ENCODE measurements at places on chromosomes 7 and 10.

- no peak for DNase-seq
Measured at GRCh38 chr10:8778713-8779112, 724.2 kb downstream of the GATA3 start.

DNA sequence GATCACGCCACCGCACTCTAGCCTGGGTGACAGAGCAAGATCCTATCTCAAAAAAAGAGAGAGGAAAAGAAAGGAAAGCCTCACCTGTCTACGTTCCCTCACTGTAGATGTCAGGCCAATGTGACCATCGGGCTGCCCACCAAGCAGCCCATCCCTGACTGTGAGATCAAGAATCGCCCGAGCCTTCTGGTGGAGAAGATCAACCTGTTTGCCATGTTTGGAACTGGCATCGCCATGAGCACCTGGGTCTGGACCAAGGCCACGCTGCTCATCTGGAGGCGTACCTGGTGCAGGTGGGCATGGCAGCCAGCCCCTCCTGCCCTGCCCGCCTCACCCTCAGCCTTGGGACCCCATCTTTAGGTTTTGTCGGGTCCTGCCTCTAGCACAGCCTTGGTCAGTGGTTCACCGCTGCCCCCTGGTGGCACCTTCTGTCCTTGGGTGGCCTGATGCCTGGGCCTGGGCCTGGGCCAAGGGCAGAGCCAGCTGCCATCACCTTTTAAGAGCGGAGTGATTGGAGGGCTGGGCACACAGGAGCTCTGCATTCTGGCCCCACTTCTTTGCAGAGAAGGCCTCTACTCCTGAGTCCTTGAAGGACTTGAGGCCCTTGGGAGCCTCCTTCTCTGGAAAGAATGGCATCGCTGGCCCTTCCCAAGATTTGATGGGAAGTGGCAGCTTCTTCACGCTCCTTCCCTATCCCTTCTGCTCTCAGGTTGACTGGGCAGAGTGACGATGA, 14.4 kb upstream of the AHCYL2 start:
- DNase-seq, result no peak

- DNase-seq, result no peak
Measured at GRCh38 chr7:3464900-3465622, 164.0 kb downstream of the SDK1 start.

GRCh38 chr7:136122026-136122425, 144.9 kb upstream of the MTPN start:
- no peak for DNase-seq

- DNase-seq, result peak; percentile 12
Measured at GRCh38 chr10:124319926-124320391, 98.8 kb downstream of the OAT start.

GRCh38 chr10:14782691-14783363, 8.1 kb upstream of the FAM107B start:
- DNase-seq, result no peak

- no peak for DNase-seq
Measured at GRCh38 chr10:70514591-70514990, 36.0 kb downstream of the PALD1 start.

DNA sequence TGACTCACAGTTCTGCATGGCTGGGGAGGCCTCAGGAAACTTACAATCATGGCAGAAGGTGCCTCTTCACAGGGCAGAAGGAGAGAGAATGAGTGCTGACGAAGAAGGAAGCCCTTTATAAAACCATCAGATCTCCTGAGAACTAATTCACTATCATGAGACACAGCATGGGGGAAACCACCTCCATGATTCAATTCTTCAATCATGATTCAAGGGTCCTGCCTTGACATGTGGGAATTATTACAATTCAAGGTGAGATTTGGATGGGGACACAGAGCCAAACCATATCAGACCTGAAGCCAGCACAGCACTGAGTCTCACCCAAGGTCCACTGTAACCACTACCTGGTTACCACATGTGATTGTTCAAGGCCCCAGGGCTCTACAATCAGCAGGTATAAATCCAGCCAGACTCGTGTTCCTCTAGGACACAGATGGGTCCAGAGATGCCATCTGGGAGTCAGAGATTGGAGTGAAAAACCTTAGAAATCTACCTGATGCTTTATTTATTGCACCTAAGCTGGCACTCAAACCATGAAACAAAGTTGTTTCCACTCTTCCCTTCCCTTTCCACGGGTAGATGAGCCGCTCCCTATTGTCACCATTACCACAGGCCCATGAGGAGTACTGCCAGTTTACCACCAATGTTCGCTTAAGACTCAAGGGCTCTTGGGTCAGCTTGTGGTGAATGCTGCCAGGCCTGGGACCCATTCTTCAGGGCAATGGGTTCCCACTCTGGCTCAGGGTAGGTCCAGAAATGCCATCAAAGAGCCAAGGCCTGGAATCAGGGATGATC, 1061.5 kb downstream of the LRMDA start:
- no peak for DNase-seq

- DNase-seq, result peak; percentile 42
Measured at GRCh38 chr10:19904202-19904661, 88.0 kb downstream of the PLXDC2 start.

GRCh38 chr7:141144921-141145629, 71.2 kb downstream of the TMEM178B start:
- no peak for DNase-seq

- no peak for DNase-seq
Measured at GRCh38 chr10:121378251-121378801, 219.9 kb downstream of the FGFR2 start.

- DNase-seq, result no peak
Measured at GRCh38 chr7:129824291-129825208, 128.2 kb downstream of the UBE2H start.

DNA sequence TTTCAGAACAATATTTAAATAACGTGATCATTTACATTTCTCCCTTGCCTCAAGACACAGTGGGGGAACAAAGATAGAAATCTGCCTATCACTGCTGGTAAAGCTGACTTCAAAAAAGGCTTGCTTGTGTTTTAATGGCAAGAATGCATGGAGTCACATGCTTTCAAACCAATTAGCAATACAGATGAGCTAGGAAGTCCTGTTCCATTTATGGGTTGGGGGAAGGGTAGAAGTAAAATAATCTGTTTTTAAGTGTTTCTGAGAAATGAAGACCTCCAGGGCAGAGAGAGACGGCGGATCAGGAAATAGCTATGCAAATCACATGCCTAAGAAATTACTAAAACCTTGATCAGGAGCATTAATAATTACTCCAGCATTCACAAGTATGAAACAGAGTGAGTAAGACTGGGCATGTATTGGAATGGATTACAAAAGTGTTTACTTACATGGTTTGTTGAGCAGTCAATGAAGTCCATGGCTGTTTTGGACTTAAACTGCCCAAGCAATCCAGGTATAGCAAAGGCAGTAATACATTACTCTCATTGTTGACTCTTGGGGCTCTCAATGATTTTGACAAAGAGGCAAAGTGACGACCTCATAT, 142.0 kb downstream of the ARID5B start:
- DNase-seq, result no peak

- DNase-seq, result no peak
Measured at GRCh38 chr7:140719721-140720120, 23.2 kb downstream of the NDUFB2 start.

DNA sequence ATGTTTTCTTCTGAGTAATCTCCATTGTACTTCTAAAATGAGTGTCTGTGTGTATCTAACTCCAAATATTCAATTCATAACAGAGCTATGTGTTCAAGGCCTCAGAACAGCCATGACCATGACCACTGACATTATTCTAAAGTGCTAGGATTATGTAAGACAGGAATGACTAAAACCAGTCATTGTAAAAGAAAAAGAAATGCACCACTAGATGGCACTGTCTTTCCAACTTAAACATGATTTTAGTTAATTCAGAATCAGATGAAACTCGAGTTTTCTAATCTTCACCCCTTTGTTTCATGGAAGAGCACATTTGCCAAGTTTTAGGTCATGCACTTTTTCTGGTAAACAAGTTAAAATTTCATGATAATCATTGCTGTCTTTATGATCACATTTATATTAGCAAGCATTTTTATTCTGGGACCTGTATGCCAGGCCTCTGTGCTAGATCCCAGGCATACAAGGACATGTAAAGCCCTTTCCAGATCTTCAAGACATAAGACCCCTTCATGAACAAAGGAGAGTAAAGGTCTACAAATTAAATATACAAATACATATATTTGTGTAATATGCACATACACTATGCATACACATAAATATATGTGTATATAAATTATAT, 26.1 kb upstream of the RSU1 start:
- peak; percentile 47 for DNase-seq

All from skeletal muscle cell (primary cell).